GDM1 (cell line): ENCODE measurements at places on chromosomes 11 and 22.

DNA sequence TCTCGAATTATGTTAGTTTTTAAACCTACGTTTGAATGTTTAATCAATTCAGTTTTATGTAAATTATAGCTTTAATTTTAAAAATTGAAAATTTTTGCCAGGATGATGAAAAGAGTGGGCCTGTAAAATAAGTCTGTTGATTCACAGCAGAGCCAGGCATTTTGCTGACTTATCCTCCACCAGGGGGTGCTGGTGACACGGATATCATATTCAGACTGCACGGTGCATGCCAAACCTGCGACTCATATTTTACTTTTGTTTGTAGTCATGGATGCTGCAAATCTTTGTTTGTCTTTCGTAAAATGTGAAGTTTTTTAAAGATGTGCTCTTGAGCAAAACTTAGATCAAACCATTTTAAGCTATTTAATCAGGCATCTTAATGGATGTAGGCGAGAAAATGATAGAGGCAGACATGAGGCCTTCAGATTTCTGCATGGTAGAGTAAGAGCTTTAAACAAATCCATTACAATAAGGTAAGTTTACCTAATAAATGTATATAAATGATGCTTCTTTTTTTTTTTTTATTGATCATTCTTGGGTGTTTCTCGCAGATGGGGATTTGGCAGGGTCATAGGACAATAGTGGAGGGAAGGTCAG lies 3.6 kb upstream of the OR8B3 start:
- DNase-seq, result peak; percentile 6

- no peak for DNase-seq
Observed at GRCh38 chr22:36773935-36774334, 2.0 kb downstream of the IFT27 start.

DNA sequence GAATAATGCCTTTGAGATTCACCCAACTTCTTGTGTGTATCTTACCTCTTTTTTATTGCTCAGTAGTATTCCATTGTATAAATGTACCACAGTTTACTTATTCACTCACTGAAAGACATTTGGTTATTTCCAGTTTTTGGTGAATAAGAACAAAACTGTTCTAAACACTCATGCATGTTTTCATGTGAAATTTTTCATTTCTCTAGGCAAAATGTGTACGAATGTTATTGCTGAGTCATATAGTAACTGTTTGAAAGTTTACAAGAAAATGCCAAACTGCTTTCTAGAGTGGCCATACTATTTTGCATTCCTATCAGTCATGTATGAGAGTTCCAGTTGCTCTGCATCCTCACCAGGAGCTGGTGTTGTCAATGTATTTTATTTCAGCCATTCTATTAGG lies 8.8 kb upstream of the EMSY start:
- no peak for DNase-seq

GRCh38 chr22:24040946-24041345 lies 29.8 kb downstream of the CABIN1 start:
- no peak for DNase-seq

DNA sequence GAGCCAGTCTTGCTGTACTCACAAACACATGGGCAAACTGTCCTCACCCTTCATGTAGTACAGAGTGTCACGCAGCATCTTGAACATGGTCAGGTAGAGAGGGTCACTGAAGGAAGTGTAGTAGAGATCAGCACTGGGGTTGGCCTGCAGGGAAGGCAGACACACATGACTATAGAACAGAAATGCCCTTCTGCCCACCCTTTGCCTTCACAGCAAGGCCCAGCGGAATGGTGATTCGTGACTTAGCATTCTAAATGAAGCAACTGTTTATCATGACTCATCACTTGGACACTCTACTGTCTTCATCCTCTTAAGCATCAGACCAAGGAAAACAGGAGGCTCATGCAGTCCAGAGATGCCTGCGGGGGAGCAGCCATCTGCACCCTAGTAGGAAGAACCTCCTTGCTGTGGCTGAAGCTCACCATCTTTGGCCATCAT lies 33.4 kb downstream of the SERPIND1 start:
- DNase-seq, result no peak

DNA sequence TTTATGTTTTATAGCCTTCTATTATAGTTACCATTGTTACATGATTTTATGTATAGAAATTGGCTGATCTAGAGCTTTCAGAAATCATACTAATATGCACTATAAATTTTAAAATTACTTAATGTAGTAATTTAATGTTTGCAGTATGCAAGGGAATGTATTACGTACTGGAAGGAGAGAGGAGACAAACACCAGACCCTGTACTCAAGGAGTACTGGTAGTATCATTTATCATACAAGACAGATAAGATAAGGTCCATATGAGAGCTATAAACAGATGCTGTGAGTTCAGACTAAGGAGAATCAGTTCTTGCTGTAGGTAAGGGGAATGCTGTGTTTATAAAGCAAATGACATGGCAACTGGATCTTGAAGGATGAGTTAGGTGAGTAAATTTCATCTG lies 765 bp downstream of the BCO2 start:
- no peak for DNase-seq

DNA sequence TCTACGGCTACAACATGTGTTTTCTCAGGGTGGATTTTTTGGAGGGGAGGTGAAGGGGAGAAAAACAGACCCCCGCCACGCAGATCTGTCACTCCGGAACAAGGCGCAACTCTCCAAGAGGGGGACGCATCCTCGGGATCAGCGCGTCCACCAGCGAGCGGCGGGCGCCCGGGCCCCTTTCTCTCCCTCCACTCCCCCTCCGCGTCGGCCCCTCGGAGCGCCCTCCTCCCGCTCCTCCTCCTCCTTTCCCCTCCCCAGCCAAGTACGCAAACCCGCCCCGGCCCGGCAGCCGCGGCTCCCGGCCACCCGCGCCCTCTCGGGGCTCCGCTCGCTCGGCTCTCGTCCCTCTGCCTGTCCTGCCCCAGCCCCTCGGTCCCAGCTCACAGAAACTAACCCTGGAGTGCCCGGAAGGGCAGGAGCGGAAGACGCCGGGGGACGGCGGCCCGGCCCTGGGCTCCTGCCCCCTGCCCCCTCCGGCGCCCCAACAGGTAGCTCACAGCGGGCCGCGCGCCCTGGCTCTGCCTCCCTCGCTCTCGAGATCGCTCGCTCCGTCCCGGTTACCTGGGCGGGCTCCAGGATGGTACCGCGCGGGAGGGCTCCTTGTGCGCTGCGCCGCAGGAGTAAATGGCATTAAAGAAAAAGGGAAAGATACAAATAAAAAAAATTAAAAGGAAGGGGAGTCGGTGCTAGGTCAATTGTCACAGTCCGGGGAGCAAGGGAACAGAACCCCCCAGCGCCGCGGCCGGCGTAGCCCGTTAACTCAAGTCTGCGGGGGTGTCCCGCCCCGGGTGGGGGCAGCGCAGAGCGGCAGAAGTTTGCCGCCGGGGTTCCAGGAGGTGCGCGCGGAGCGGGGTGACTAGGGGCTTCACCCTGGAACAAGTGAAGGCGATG lies 131.4 kb upstream of the C11orf58 start:
- no peak for DNase-seq

- no peak for DNase-seq
Observed at GRCh38 chr11:80519596-80520506, 1079.0 kb upstream of the TENM4 start.

- DNase-seq, result no peak
Observed at GRCh38 chr22:43833286-43834240, 21.5 kb upstream of the EFCAB6 start.

DNA sequence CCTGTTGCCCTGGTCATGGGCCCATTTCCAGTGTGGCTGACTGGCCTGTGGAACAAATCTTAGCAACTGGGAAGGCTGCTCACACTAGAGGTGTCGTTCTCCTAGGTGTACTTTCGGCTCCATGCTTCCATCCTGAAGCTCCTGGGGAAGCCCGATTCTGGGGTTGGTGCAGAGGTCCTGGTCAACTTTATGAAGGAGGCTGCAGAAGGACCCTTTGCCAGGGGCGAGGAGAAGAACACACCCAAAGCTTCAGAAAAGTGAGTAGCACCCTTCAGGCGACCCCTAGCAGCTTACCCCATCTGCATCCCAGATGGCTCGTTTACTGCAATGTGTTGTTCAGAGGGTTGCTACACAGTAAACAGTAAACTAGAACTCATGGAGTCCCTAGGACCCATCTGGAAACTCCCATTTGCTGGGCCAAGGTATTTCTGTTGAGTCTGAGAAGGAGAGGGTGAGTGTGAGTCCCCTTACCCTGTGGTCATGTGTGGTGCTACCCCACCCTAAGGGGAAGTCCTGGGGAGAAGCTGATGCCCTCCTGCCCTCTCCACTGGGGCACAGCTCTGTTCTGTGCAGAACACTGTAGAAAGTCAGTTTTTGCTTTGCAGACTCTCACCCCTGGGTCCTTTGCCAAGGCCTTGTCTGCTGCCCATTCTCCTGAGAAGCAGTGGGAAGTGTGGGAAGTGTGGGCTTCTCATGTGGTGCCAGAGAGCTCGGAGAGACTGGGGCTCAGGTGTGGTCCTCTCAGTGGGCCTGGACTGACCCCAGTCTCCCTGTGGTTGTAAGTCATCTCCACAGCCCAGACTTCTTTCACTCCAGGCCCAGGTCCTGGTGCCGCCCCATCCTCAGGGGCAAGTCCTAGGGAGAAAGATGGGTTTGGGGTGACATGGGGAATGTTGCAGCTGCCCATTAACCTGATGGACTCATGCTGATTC lies 85.0 kb downstream of the CABIN1 start:
- DNase-seq, result no peak

DNA sequence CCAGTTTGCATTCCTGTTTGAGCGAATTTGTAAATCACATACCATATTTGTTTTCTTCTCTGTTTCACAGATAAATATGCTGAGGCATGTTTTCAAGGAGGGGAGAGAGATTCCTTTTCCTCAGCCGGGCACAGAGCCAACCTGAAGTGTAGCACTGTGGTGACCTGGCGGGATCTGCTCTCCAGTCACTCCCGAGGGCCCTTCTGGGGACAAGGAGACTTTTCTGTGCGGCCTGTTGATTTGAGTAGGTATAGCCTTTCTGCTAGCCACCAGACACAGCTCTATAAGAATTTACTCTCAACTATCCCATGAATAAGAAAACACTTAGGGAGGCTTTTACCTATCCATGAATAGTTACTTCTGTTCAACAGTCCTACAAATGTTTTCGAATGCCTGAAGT lies 63.5 kb upstream of the FDX1 start:
- no peak for DNase-seq

- DNase-seq, result no peak
Observed at GRCh38 chr11:30393012-30393411, 70.1 kb downstream of the ARL14EP start.

DNA sequence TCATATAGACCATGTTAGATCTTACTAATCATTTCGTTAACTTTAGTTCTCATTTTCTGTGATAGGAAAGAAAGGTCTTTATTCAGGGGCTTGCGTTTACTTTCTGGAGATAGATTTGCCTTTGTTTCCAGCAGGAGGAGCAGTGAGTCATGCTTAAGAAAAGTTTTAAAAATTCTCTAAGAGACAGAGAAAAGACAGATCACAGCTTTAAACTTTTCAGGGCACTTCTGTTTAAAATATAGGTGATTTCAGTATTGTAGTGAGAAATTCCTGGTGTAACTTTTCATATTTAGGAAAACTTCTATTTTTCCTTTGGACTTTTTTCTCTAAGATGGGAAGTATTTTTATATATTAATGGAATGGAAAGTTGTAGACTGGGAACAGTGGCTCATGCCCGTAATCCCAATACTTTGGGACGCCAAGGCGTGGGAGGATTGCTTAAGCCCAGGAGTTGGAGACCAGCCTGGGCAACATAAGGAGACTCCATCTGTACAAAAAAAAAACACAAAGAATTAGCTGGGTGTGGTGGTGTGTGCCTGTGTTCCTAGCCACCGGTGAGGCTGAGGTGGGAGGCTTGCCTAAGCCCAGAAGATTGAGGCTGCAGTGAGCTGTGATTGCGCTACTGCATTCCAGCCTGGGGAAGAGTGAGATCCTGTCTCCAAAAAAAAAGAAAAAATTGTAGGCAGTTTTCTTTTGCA lies 60.3 kb downstream of the ATXN10 start:
- no peak for DNase-seq

DNA sequence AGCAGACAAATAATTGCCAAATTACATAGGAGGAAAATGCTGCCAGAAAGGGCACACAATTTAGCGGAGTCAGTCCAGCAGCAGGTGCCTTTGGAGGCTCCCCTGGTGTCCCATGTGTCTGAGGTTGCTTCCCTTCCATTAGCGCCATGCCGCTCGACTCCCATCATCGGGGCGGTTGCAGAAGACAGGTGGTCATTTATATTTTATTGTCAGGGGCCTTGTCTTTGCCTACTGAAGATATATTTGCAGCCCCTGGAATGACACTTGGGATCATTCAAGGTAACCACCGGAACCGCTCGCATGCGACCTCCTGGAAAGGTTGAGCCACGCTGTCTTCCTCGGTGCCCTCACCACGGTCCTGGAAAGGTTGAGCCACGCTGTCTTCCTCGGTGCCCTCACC lies 298.3 kb downstream of the TBC1D22A start:
- DNase-seq, result no peak

DNA sequence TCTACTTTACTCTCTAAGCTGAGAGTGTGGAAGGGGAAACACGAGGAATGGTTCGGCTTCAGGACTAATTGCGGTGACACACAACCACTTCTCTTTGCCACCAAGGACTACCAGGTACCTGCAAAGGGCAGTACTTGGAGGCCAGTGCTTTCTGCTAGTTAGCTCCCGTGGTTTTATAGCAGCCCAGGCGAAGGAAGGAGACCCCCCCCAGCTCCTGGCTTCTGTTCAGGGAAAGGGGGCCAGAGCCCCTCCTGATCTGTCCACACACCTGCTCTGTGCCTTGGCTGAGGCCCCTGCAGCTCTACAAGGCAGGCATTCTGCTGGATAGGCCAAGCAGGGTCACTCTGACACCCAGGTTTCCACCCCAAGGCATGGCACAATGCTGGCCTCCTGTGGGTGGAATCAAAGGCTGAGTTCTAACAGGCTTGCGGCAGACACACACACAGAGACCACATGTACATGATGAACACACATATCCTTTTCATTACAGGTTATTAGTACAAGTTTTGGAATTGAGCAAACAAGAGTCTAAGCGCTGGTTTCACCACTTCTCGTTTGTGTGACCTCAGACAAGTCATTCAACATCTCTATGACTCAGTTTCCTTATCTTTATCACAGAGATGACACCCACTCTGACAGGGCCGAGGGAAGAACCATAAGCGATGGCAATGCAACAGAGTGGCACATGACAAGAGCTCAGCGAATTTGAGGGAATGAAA lies 7.5 kb downstream of the SERPIND1 start:
- DNase-seq, result no peak

- DNase-seq, result no peak
Observed at GRCh38 chr11:21768388-21768787, 424.5 kb upstream of the ANO5 start.

- DNase-seq, result no peak
Observed at GRCh38 chr11:60810569-60810968, 25.4 kb downstream of the MS4A10 start.

GRCh38 chr22:37953062-37953436 lies 352 bp downstream of the C22orf23 start:
- no peak for DNase-seq

GRCh38 chr11:6618117-6619003 lies 862 bp downstream of the TPP1 start:
- DNase-seq, result peak; percentile 44

- no peak for DNase-seq
Observed at GRCh38 chr11:62458212-62459002, 39.6 kb downstream of the SCGB1A1 start.
